ENCODE measurements at places on chromosomes 3 and 15.

DNA sequence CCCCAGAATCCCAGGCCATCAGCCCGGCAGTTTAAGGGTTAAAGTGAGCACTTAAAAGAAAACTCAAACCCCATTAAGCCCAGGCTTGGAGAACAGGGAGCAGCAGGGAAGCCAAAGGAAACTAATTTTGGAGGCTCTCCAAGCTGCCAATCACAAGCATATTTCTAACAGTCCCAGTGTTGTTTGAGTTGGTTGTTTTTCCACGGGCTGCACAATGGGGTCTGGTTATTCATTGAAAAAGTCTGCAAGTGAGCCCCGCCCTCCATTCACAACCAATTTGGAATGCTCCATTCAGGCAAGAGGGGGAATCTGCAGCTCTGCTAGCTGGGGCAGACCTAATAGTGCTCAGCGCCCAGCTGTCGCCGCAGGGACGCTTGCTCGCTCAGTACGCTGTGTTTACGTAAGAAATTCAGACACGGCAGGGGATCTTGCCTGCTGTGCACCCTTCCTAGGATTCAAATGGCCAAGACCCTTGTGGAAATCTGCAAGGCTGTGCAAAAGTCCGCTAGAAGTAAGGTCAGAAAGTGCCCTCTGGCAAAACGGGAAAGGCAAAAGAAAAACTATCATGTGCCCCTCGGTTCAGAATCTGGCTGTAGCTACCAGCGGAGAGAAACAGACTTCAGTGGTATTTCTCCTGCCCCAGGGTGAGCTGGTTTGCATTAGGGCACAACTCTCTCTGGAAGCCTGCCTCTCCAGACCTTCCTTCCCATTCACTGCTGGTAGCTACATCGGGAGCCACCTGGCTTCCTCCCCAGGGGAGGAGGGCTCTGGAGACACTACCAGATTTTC lies 11.0 kb downstream of the ETV5 start:
- peak; percentile 97 for DNase-seq

- no peak for DNase-seq
Observed at GRCh38 chr3:39190281-39191025, 1.9 kb downstream of the XIRP1 start.

GRCh38 chr15:41558400-41559238 lies at the start of gene TYRO3:
Gene TYRO3, plus strand, starts transcription at chr15:41559212. Its CDS starts 46 bp downstream, at chr15:41559258.
- peak; percentile 53 for DNase-seq

GRCh38 chr3:64143409-64144130 lies 81.7 kb downstream of the PRICKLE2 start:
- peak; percentile 81 for DNase-seq

DNA sequence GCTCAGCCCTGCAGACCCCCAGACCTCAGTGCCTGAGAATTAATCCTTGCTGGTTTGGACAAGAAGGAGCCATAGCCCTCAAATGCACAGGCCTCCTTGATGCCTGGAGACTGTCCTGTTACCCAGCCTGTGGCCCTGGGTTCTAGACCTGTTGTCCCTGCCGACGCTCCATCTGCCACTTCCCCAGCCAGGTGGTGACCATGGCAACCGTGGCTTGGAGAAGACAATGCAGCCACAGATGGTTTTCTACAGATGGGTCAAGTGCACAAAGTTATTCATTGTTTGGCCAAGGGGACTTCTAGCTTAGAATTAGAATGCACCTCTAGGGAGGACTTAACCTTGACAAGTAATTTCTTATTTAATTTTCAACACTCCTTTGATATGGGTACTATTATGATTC lies 297.1 kb downstream of the UACA start:
- DNase-seq: peak; percentile 68

GRCh38 chr15:81511138-81511537 lies 137.1 kb upstream of the TMC3 start:
- DNase-seq: no peak

DNA sequence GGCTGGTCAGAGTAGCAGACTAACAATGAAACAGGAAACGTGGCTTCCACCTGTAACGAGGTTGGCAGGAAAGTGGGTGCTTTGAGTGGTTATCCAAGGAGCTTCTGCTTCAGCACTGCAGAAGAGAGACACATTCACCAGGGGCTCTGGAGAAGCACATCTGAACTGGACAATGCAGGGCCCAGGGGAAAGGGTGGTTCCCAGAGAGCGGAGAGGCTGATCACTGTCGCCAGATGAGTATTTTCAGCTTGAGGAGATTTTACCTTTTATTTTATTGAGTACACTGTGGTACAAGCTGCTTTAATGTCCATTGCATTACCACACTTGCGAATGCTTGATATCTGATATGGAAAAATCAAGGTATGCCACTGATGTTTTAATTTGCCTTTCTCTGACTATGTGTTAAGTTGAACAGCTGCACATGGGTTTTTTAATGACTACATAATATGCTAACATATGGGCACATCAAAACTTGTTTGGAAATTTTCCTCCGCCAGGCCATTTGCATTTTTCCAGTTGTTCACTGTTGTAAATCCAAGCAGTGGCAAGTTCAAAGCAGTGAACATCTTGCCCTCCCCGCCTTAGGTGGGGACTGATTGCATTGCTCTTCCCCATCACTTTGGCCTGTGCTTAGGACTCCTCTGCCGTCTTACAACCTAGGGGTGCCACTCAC lies 52.1 kb downstream of the LRTM1 start:
- DNase-seq: peak; percentile 80

DNA sequence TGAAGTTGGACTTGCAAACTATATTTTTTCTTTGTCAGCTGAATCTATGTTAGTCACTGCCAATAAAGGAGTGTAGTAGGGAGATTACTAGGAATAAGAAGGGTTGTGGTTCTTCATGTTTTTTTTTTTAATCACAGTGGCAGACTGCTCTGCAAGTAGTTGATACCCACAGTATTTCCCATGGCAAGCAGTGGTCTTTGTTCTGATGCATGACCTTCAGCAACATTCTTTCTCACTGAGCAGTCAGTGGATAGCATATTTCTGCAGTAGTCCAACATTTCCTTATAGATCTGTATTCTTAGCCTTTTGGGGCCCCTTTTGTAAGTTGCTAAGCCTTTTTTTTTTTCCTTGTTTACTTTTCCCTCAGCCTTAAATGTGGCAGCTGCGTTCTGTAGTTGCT lies 151.1 kb downstream of the DOCK3 start:
- no peak for DNase-seq

- DNase-seq: no peak
Observed at GRCh38 chr15:95458721-95459120, 871.8 kb upstream of the NR2F2 start.

DNA sequence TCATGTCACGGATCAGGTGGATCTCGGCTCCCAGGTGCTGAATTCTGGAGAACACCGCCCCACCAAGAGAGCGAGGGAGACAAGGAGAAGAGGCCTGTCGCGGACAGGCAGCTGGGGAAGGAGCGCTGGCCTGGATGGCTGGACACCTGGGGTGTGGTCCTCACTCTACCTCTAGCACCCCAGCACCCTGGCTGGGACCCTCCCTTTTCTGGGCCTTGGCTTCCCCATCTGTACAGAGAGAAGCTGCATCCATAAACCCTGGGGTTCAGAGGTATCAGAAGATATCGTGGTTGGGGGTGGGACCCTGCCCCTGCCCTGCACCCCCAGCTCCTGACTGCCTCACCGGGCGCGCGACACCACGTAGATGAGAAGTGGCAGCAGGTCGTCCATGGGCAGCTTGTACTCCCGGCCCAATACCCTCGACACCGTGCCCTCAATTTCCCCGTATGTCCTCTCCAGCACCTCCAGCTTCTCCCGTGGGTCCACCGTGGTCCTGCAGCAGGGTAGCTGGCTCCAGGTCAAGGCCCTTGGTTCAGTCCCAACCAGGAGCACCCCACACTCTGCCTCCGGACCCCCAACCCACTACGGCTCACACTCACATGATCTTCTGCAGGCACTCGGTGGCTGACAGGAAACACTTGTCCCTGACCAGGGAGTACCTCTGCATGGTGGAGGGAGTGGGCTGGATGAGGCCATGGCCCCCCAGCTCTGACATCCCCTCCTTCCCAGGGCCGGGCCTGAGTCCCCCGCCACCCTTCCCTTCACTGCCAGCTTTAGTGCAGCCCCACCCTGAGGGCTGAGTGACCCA lies 21.7 kb downstream of the ALS2CL start:
- no peak for DNase-seq

DNA sequence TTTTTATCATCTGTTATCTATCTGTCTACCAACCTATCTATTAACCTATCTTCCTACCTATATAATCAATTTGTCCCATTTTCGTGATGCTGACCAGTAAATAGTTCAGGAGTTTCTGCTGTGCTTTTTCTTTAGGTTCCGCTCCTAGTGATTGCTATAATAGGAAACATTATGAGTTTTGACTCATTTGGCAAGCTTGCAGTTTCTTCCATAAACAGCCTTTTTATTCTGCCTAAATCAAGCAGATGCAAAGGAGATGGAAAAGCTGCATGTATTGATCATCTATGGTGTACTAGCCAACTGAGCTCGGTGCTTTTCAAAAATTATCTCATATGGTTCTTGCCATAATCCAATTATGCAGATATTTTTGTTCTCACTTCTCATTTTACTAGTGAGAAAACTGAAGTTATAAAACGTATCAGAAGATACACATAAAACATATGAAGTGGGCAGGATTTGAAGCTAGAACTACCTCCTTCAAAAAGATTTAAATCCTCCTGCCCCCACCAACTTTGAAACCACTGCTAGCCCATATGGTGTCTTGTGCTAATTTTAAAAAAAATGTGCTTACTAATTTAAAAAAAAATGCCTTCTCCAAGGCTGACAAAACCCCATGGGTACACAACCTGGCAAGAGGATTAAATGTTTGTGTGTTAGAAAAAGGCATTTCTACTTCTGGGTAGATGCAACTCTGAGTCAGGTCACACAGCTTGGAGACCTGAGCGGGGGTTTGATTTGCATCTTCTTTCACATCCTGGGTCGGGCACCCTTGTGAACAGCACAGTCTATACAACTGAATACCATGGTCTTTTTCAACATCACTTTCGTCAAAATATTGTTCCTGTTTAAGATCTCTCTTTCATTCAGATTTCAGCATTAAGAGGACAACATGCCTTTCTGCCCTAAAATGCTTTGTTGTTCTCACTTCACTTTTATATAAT lies 267.0 kb downstream of the CHL1 start:
- peak; percentile 51 for DNase-seq

GRCh38 chr3:194585880-194586281 lies 47.3 kb downstream of the TMEM44 start:
- no peak for DNase-seq

- DNase-seq: no peak
Observed at GRCh38 chr15:77804210-77804609, 171.5 kb upstream of the LINGO1 start.

DNA sequence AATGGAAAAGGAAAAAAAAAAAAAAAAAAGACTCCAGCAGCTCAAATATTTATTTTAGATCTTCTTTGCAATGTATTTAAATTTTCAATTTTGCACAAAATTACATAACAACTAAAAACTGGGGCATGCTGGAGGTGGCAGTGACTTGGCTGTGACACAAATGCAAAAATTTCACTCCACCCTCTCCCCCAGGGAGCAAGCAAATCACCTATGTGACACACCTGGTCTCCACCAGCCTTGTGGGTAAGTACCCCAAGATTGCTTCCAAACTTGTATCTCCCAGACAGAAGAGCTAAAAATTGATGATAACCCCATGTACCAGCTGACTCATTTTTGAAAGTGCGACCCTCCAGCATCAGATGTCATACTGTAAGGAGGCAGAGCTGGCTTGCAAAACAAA lies 32.0 kb downstream of the UBE3A start:
- DNase-seq: no peak

GRCh38 chr15:35323141-35323540 lies 222.8 kb downstream of the DPH6 start:
- DNase-seq: no peak

DNA sequence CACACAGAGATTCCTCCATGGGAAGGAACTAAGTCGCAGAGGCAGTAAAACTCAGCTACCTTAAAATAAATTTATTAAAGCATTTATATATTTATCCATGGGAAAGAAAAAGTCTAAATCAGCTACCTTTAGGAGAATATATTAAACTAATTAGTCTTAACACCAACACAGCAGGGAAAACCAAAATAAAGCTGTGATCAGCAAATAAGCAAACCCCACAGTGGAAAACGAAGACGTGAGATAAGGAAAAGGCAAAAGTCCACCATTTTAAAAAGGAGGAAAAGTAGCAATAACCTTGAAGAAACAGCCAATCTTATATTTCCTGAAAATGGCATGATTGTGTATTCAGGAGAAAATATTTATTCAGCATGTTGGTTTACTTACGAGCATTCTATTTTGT lies 473.0 kb upstream of the ROBO2 start:
- no peak for DNase-seq

DNA sequence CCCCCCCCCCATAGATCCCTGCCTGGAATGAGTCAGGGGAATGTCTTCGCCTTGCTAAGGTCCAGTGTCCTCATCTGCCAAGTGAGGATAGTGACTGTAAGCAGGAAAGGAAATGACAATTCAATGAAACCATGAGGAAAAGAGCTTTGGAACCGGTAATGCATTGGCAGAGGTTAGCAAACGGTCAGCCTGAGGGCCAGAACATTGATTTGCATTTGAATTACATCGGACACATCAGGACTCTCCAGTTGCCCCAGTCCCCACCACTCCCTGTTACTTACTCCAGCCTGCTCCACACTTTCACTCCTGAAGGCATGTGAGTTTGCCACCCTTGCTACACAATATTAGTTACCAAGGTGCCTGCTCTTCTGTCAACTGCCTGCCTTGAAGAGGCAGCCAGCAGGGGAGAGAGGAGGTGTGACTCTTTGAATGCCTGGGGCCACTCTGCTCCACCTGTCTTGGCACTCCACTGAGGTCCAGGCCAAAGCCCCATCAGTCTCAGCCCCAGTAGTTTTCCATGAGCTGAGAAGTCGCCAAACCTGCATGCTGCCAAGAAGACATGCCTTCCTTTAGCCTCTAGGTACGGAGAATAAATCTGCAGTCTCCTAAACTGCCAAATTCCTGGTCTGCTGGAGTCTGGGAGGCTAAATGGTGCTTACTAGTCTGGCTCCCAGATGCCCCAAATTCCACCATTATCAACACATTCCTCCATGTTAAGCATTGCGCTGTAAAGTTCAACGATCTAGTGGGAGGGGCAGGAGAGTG lies 191.7 kb upstream of the TLE3 start:
- no peak for DNase-seq

GRCh38 chr3:104080088-104080626 lies 1286.6 kb upstream of the ALCAM start:
- DNase-seq: peak; percentile 20

- DNase-seq: peak; percentile 82
Observed at GRCh38 chr3:139715743-139716360, 38.1 kb upstream of the NMNAT3 start.

- no peak for DNase-seq
Observed at GRCh38 chr3:5437783-5438323, 250.3 kb downstream of the EDEM1 start.

DNA sequence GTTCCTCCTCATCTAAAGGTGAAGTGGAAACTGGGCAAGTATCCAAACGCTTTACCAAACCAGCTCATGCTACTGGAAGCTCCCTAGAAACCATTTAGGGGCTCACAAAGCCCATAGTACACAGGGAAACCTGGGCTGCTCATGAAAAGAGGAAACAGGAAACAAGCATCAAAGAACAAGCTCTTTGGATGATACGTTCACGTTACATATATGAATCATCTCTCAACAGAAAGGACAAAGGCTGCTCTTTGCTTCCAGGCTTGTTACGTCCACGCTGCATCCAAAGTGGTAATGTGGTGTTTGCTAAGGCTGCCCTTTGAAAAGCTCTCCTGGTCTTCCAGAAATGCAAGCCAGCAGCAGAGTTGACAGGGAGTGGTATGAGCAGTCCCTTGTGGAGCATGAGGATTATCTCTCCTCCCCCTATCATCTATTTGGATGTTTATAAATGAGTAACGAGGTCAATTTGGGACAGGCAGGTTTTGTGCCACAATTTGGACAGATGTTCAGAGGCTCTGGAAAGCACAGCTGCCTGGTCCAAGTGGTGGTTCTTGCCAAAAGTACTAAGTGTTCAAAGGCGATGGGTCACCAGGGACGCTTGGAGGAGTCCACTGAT lies 98.0 kb upstream of the RORA start:
- DNase-seq: no peak
